Fibroblast of skin of right biceps (primary cell): ENCODE measurements at places on chromosomes 2 and 18.

- DNase-seq: no peak
Observed at GRCh38 chr2:22826703-22827102, 558.3 kb upstream of the KLHL29 start.

DNA sequence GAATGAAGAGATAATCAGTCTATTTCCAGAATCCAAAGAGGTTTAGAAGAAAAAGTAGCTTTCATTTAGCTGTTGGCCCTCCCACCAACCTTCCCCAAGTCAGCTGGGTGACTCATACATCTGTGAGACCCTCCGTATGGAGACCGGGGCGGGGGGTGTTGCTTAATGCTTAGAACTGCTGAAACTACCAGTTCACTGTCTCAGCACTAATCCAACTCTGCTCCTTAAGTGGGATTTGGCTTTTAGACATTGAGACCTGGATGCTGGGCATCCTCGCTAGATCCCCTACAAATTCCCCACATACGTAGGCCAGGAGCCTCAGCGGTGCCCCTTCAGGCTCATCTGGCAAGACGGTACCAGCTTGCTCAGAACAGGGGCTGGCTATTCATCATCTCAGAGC is at the start of gene SAG:
SAG (plus strand) TSS at position 252 of the 400 bp plus-strand sequence. CDS start 1,374 bp downstream, outside the sequence.
- no peak for DNase-seq

GRCh38 chr2:124149571-124149970 is 124.5 kb downstream of the CNTNAP5 start:
- no peak for DNase-seq

DNA sequence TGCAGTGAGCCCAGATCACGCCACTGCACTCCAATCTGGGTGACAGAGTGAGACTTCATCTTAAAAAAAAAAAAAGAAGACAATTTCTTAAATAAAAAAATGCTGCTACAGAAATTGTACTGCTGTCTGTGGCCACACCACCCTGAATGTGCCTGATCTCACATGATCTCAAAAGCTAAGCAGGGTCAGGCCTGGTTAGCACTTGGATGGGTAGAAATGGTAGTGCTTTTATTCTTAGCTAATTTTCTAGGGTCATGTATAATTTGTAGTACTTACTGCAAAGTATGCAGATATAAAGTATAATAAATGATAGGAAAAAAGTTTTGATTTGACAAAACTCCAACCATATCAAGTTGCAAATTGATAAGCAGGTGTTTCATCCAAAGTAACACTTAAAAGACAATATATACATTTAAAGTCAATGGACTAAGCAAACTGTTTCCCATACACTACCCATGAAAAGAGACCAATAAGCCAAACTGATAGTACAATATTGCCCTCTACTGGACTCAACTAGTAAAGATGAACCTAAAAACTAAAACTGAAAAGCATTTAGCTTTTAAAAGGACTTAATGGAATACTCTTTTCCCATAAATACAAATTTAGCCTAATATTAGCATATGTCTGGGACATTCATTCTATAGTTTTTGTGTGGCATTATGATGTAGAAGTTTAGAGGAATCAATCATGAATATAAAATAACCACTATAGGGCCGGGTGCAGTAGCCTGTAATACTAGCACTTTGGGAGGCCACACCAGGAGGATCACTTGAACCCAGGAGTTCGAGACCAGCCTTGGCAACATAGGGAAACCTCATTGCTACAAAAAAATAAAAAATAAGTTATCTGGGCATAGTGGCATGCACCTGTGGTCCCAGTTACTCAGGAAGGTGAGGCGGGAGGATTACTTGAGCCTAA is 18.6 kb upstream of the PEX13 start:
- peak; percentile 43 for DNase-seq

GRCh38 chr2:15734674-15735483 is 143.2 kb downstream of the DDX1 start:
- no peak for DNase-seq

DNA sequence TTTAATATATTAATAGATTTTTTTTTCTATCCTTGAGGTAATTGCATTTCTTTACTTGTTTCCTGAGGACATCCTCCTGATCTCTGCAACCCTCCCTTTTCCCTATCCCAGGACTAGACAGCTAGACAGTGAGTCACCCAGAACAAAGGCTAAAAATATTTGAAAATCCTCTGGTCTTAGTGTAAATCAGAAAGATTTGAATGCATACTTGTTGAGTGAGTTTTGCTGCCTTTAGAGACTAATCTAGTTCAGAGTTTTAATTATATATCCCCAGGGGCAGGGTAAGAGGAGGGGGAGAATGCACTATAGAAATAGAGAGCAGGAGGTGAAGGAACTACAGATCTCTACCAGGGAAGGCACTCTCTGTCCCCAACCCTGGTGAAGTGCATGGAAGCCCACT is 202.3 kb upstream of the TCF4 start:
- peak; percentile 98 for DNase-seq

DNA sequence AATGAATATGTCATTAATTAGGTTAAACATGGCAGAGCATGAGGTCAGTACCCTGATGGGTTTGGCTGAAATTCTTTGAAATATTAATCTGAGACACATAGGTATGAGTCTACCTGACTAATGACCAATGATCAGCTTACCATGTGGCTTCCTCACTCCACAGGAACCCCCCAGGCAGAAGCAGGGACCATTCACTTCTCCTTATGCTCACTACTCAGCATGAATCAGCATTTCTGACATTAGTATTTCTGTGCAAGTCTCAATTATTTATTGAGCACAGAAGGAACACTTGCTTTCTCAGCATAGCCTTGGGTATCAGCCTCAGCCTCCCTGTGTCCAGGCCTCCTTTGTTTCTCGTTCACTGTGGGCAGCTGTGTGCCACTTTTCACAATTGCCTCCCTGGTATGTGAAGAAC is 9.3 kb upstream of the KCNE4 start:
- peak; percentile 77 for DNase-seq

DNA sequence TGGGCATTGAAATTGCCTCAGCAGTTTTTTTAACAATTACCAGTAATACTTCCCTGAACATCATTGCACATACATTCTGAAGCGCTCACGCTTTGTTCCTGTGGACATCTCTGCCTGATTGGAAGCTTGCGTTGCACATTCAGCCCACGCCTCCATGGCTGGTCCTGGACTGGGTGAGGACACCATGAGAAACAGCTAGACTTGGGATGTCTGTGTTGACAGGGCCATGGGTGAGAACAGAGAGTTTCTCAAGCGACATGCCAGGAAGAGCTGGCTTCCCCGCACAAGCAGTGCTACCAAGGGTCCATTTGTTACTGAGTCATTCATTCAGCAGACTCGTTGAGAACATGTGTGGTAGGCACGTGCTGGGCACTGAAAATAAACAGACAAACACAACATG is 166.3 kb downstream of the GBX2 start:
- no peak for DNase-seq

- DNase-seq: no peak
Observed at GRCh38 chr2:143617803-143618415, 488.7 kb downstream of the ARHGAP15 start.
